ENCODE measurements at places on chromosomes 6 and 20.

DNA sequence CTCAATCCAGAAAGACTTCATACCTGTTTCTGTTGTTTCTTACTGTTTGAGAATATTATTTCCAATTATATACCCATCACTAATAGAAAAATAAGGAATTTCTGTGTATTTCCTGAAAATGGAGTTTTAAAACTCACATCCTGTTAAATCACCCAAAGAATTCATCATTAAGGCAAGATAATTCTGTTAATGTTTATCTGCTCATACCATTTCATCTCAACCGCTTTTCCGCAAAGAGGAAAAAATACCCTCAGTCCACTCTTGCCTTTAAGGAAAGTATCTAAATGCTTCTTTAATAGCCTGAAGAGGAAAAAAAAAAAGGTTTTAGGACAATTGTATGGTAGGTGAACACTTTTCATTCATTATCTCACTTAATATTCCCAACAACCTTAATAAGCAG lies 7.3 kb downstream of the TPMT start:
- no peak for DNase-seq

GRCh38 chr6:142246960-142247359 lies 54.8 kb upstream of the ADGRG6 start:
- no peak for DNase-seq

GRCh38 chr20:14617123-14617522 lies 279.7 kb upstream of the FLRT3 start:
- no peak for DNase-seq

GRCh38 chr20:33570743-33571142 lies 80.8 kb downstream of the CBFA2T2 start:
- no peak for DNase-seq

- DNase-seq, result no peak
These were observed 23.5 kb upstream of the ATRN start for GRCh38 chr20:3447321-3447720.

DNA sequence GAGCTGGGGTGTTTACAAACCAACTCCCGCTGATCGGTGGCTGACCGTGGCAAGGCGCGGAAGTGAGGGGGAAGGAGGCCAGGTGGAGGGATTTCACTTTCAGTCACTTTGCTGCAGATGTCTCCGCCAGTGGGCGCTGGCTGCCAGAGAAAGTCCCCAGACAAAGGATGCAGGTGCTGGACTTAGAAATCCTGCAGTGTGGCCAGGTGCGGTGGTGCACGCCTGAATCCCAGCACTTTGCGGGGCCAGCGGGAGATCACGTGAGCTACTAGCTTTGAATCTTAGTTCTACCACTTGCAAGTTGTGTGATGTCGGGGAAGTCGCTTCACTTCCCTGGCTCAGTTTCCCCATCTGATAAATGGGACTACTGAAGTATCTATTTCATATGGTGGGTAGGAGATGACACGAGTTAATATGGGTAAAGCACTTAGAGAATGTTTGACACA lies 180.4 kb downstream of the ZNF217 start:
- peak; percentile 74 for DNase-seq

- DNase-seq, result no peak
These were observed 33.9 kb downstream of the RIPOR2 start for GRCh38 chr6:24901698-24902328.

DNA sequence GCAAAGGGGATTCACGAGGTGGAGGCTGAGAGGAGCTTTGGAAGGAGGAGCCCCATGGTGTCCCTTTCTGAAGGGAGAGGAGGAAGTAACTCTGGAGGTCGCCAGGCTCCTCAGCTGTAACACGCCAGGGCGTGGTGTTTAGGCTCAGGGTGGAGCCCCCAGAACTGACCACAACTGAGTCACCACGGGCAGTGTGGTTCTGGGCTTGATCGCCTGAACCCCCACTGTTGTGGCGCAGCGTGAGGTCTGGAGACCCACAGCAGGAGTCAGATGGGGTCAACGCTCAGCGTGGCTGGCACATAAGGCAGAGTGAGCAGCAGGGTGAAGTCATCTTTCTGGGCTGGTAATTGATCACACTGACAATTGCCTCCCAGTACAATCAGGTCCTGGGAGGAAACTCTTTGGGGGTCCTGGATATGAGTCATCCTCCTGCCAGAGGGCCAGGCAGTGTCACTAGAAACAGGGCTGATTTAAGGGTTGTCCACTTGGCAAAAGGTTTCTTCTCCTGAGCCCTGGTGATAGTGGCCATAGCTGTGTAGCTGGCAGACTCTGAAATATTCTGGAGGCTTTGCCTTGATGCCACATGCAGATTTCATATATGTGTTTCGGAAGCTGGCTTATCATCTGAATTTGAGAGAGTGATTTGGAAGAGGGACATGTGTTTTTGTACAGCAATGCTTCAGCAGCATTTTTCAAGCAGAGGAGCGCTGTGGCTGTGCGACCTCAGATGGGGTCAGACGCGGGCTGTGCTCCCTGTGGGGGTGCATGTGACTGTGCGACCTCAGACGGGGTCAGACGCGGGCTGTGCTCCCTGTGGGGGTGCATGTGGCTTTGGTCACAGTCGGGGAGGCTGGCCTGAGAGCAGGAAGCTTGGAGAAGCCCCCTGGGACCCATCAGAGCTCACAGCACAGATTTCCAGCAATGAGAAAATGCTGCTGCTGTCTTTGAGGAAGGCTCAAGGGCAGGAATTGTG lies 50.0 kb downstream of the SYNJ2 start:
- no peak for DNase-seq

GRCh38 chr6:125930765-125931418 lies 25.7 kb upstream of the HINT3 start:
- DNase-seq, result no peak

GRCh38 chr6:158677906-158678578 lies 28.2 kb downstream of the SYTL3 start:
- DNase-seq, result no peak
